ENCODE measurements at places on chromosomes 1 and 21. TPM values are rescaled to one million over a fixed set of nuclear protein-coding genes. Genes with fewer than 3 reads are reported as not detected.

DNA sequence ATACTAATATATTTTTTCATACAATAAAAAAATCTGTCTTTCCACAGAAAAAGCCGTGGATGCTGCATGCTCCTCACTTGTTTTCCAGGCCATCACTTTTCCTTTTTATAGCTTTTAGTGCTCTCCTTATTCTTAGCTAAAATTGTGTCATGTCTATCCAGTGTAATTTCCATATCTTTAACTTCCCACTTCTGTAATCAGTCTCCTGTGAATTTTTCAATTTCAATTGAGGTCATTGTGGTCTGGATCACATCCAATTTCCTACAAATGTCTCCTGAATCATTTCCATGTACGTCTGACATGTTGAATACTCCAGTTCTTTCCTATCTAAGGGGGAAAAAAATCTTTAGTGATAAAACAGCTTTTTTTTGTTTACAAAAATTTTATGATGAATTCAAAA lies 838.2 kb upstream of the B3GALT2 start:
- no peak for DNase-seq

DNA sequence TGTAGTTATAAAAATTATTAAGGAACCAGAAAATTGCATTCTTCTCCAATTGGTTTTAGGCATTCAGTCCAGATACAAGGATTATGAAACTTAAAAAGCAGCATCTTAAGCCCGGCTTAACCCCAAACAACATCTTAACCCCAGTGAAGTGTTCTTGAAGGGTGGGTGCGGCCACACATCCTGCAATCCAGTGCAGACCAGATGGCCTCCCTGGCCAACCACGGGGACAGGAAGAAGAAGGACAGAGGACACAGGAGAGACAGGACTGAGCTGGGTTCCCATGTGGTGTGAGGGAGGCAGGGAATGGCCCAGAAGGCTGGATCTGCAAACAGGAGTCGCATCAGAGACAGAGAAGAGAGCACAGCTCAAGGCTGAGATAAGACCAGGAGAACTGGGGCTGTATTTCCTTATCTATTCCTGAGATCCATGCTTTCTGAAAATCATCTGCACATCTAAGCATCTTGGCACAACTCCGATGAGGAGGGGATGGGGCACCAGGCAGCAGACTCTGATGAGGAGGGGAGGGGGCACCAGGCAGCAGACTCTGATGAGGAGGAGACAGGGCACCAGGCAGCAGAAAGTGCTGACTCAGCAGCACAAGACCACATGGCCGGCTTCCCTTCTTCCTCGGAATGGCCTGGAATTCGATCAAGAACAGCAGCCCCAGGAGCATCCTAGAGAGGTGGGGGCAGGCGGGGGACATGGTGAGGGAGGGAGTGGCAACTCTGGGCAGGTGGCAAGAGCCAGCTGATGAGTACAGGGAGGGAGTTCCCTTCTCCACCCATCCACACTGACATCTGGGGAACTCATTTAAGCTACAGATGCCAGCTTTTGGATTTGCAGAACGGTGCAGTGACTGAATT lies 26.6 kb downstream of the ABCG1 start:
- DNase-seq, result peak; percentile 43

DNA sequence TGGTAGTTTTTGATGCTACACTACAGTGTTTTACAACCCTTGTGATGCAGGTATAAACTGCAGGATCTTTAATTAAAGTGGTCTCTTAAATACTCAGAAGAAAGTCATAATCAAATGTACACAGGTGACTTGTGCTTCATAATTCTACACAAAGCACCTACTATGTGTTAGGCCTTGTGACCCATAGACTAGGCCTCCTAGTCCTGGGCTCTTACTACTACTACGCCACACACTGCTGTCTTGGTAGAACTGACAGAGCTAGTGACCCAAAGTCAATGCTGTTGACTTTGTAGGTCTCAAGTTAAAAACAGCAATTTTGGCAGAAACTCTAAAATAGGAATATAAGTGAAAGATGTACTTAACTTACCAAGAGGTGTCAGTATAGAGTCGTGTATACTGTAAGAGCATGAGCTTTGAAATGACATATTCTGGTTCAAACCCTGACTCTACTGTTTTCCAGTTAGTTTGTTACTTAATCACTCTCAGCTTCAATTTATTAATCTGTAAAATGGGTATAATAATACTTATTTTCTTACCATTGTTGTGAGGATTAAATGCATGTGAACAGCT lies 48.6 kb upstream of the LMO4 start:
- DNase-seq, result no peak

GRCh38 chr1:233097546-233097945 lies 147.1 kb downstream of the NTPCR start:
- DNase-seq, result no peak

GRCh38 chr1:94504601-94505000 lies 37.0 kb downstream of the F3 start:
- no peak for DNase-seq

DNA sequence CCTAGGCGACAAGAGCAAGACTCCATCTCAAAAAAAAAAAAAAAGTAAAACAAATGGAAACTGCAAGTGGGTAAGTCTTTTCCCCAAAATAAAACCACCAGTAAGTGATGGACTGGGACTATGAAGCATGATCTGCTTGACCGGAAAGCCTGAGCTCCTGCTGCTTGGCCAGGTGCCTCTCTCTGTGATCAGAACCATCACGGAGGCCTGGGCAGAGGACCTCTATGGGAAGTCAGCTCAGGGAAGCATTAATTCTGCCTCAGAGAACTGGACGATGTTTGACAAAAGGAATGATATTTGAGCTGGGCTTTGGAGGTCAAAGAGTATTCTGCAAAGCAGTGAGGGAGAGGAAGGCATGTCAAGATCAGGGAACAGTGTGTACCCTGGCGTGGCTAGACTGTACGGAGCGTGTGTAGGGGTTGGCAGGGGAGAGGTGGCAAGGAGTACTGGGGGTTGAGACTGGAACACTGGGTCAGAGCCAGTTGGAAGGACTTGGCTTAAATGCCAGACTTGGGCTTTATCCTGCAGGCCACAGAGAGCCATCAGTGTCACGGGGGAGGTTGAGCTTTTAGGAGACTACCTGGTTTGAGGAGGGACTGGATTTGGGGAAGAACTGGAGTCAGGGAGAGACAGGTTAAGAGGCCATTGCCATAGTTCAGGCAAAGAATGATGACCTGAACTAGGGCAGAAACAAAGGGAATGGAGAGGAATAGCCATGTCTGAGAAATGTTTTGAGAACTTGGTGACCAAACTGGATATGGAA lies 16.4 kb downstream of the ATP1A2 start:
- DNase-seq, result no peak

DNA sequence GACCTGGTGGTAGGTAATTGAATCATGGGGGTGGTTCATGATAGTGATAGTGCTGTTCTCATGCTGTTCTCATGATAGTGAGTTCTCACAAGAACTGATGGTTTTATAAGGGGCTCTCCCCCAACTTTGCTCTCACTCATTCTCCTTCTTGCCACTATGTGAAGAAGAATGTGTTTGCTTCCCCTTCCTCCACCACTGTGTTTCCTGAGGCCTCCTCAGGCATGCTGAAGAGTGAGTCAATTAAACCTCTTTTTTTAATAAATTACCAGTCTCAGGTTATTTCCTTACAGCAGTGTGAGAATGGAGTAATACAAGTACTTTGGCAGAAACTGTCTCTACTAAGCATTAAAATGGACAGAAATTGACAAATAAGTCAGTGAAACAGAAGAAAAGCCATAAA lies 21.6 kb downstream of the RAB3GAP2 start:
- no peak for DNase-seq

- no peak for DNase-seq
Measured at GRCh38 chr21:45448810-45449657, 44.1 kb downstream of the COL18A1 start.

Gene COL6A2
- 420 TPM for polyA plus RNA-seq

Gene RCAN3
- polyA plus RNA-seq, result 10.7 TPM

Gene LHX8
- polyA plus RNA-seq, result not detected
